ENCODE measurements at places on chromosomes 12 and 14.

DNA sequence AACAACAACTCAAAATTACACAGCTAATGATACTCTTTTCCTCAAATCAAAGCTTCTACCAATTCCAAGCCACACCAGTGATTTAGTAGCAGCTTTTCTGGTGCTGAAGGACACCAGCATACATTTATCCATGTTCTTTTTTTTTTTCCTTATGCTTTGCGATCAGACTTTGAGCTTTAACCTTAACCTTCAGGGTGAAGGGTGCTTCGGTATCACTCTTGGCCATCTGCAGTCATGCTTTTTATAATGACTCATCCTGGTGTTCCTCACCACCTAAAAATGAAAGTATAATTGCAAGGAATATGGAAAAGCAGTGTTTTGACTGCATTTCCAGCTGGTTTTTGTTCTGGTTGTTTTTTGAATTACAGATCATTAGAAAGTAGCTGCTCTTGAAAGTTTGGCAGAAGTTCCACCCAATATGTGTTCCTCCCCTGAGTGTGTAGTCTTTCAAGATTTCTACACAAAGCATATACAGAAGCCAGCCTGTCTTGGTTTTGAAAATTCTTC is 1.3 kb upstream of the SLC41A2 start:
- DNase-seq, result no peak

- peak; percentile 3 for DNase-seq
Observed at GRCh38 chr12:39723831-39724230, 104.2 kb upstream of the ABCD2 start.

DNA sequence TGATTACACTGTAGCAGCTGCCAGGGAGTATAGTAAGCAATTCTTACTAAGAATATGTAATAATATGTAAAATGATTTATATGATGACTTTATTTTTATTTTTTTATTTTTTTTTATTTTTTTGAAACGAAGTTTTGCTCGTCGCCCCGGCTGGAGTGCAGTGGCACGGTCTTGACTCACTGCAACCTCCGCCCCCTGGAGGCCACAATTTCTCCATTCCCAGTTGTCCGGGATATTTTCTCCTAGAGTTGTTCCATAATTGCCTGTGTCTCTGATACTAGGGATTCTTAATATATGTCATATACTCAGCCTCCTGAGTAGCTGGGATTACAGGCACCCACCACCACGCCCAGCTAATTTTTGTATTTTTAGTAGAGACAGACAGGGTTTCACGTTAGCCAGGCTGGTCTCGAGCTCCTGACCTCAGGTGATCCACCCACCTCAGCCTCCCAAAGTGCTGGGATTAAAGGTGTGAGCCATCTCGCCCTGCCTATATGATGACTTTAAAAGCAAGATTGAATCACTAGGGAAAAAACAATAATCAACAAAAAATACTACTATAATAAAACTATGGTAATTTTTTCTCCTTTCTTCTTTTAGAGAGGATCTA is 12.2 kb upstream of the ITPR2 start:
- DNase-seq, result peak; percentile 19

GRCh38 chr12:132462788-132463187 is 27.2 kb upstream of the FBRSL1 start:
- no peak for DNase-seq

DNA sequence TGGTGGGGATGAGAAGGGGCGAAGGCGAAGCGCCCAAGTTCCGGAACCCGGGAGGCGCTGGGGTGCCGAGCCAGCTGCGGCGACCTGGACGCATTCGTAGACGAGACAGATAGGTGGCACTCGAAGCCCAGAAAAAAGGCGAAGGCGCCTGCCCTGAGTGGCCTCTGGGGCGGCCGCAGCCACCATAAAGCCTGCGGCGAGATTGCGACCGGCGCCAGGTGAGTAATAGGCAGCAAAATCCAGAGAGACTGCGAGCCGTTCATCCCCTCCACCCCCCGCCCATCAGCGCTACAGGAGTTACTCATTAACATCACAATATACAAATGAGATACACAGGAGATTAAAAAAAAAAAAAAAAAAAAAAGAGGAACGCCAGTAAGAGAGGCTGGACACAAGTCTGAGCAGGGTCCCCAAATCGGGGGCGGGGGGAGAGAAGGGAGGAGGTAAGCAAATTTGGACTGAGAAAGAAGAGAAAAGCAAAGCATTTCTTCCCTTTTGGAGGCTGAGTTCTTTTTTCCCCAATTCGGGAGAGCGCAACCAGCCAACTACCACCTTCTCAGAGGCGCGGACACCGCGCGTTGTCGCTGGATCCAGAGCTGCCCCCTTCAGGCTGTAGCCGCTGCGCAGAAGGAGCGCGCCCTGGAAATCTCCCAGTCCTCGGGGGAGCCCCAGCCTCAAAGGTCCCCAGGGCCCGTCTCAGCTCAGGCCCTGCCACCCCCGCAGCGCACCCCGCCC is 15.7 kb downstream of the TBX3 start:
- DNase-seq, result no peak

GRCh38 chr14:33933386-33933933 is 17.4 kb downstream of the EGLN3 start:
- DNase-seq, result no peak

DNA sequence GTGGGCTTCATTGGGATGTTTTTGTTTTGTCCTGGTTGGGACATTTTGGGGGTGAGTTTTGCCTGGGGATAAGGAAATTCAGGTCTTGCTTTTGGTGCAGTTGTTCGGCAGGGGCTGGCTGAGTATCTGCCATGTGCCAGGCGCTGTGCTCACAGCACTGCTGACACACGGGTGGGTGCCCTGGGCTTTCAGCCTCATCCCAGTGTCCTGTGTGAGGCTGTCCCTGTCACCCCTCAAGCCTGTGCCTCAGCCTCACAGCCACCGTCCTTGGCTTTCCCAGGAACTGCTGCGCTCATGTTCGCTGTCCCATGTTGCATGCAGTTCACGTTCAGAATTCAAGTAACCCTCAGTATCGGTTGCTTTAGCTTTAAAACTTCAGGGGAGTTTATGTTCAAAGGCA is 24.9 kb downstream of the XRCC3 start:
- no peak for DNase-seq

DNA sequence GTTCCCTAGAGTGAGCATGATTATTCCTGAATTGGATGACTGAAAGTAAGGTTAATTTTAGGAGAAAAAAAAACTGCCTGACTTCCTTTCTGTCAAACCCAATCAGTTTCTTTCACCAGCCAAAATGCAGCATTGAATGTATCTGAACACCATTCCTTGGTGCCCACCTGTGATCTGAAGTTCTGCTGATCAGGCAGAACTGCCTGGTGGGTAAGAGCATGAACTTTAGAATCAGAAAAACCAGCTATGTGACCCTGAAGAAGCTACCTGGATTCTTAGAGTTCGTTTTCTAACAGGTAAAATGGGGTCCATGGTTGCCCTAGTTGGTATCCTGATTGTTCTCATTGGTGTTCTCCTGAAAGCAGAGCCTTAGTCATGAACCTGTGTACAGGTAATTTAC is 506.9 kb downstream of the MED13L start:
- no peak for DNase-seq

- DNase-seq, result no peak
Observed at GRCh38 chr12:10368206-10369171, 21.4 kb downstream of the KLRK1 start.

DNA sequence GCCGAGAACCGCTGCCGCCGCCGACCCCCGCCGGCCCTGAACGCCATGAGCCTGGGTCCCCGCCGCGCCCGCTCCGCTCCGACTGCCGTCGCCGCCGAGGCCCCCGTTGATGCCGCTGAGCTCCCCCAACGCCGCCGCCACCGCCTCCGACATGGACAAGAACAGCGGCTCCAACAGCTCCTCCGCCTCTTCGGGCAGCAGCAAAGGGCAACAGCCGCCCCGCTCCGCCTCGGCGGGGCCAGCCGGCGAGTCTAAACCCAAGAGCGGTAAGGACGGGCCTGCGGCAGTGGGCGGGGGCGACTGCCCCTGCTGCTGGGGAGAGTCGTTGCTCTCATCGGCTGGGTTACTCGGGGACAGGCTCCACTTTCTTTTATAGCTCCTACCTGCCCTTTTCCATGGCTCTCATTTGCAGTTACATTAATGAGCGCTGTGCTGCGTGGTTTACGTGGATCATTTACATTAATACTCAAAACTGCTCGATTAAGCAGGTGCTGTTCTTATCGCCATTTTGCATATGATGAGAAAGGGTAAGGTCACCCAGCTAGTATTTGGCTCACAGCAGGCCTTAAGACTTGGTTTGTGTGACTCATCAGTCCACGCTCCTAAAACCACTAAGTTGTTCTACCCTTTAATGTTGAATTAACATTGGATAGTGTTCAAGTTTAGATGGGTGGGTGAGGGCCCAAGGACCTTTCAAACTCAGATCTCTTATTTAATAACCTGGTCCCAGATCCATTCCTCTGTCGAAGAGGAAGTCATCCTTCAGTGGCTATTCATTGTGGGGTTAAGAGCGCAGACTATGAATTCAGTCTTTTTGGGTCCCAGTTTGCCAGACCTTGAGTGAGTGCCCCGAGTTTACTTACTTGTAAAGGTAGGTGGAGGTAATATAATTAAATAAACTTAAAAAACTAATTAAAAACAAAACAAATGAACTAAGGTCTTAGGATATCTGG is 823 bp downstream of the RNF10 start:
- peak; percentile 61 for DNase-seq

DNA sequence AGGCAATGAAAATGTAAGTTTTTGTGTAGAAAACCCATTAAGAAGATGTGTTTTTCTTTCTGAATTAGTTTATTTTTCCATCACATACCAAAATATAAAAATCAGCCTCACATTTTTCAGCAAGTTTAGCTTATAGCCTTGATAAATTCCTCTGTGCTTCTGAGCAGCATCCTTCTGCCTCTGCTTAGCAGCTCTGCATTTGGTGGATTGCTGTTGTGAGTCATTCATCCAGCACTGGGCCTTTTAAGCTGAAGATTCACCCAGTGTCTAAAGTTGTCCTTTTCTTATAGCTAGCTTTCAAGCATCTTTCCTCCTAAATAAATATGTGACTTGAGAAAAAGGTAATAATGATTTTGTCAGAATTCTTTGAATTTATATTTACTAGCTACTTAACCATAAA is 206.1 kb downstream of the PCNX1 start:
- no peak for DNase-seq

DNA sequence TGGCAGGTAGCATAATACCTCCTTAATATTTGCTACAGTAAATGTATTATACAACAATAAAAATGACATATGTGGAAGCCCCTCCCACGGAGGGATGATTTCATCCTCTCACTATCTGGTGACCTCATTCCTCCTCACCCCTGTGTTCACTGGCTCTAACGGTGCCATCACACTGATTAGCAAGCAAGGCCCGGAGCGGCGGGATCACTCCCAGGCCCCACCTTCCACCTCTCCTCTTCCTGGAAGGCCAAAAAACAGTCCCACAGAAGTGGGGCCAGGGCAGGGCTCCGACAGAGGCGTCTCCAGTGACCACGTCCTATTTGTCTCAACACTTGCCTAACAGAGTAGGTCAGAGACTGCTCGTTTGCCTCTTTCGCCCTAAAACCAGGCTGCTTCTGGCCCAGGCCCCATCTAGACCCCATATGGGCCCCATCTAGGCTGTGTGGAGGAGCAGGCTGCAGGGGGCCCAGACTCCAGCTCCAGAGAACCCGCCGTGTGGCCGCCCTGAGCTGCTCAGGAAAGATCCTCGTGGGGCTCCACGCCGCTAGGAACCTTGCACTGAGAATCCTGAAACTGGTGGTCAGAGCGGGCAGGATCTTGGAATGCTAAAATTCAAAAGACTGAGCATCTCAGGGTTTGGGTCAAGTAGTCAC is 3.7 kb downstream of the SELPLG start:
- DNase-seq, result peak; percentile 66

GRCh38 chr12:29291226-29291625 is 89.7 kb downstream of the ERGIC2 start:
- no peak for DNase-seq

- DNase-seq, result no peak
Observed at GRCh38 chr12:7571257-7571656, 67.7 kb upstream of the CD163 start.

DNA sequence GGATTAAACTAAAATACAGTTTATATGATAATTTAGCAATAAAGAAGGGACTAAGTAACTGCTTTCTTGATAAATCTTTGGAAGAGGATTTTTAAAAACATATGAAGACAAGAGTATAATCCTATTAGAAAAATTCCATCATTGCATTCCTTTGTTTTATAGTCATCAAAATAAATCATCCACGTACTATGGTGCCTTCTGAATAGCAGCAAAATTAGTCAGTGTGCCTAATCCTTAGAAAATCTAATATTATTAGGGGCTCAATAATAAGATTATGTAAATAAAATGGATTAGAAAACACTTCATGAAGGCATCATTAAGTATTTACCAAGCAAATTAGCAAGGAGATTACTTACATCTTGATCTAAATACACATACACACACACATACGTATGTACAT is 102.1 kb downstream of the KCNH5 start:
- DNase-seq, result no peak

DNA sequence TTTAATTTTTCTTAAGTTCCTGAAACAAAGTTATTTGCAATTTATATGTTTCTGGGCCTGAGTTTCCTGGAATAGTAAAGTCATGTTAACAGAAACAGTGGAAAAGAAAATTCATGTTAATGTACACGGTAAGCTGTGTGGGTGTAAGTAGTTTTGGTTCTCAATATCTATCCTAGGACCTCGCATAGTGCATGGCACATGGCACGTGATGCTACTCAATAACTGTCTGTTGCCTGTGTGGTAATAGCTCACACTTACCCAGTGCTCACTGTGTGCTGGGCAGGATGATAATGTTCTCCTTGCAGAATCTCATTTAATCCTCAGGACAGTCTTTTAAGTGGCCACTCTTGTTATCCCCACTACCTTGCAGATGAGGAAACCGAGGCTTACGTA is 100.7 kb downstream of the DUSP16 start:
- DNase-seq, result peak; percentile 61

GRCh38 chr14:104393898-104394381 is 185.6 kb upstream of the C14orf180 start:
- DNase-seq, result peak; percentile 58
